ENCODE measurements at places on chromosomes 12 and 14. TPM values are rescaled to one million over a fixed set of nuclear protein-coding genes. Genes with fewer than 3 reads are reported as not detected.

IL31 gene
- total RNA-seq: not detected

TMEM30B gene
- 1.4 TPM for total RNA-seq

RD3L gene
- total RNA-seq: not detected

SPX gene
- not detected for total RNA-seq
